Left ventricle myocardium inferior (tissue), 1 donor: ENCODE measurements at places on chromosomes 5 and 9. TPM values are rescaled to one million over a fixed set of nuclear protein-coding genes. Genes with fewer than 3 reads are reported as not detected.

Gene ACER2
- total RNA-seq, result 3.8 TPM

Gene PCDHGB1
- total RNA-seq, result 5.7 TPM

Gene EIF4E1B
- total RNA-seq, result not detected

DNA sequence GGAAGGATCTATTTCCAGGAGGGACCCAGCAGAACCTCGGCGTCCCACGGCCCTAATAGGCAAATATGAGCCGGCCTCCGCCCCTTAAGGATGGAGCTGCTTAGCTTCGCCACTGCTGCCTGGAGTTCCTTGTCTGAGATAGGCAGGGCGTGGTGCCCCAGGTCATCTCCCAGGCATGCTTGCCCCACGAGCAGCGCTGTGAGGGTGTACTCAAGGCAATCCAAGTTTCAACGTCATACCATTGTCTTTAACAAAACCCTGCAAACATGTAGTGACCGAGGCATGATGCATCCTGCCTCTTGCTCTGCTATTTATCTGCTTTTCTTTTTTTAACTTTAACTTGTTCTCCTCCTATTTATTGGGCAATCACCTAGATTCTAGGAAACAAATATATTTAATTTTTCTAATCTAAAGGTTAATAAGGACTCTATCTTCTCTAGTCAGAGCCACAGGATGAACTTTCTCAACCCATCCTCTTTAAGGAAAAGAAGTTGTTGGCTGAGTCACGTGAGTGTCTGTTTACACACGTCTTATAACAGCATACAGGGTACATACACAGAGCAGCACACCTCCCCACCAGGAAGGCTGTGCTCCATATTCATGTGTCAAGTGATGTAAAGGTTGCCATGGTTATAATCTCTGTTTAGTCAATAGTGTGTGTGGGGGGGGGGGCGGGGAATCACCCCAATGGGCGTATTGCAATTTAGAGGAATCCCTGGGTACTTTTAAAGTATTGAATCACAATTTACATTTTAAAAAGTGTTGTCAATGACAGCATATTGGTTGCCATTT is 27.3 kb upstream of the ZSWIM6 start:
- H3K27ac ChIP-seq, result no peak overlapping the region
- no peaks in the 10 kb centered on the region for H3K27me3 ChIP-seq
- H3K4me1 ChIP-seq, result peaks cover 32% of the 10 kb centered on the region
- H3K36me3 ChIP-seq, result no peaks in the 10 kb centered on the region
- peak overlapping the region; percentile 23 for H3K4me3 ChIP-seq

- H3K4me3 ChIP-seq, result no peak overlapping the region
- no peaks in the 10 kb centered on the region for H3K36me3 ChIP-seq
- DNase-seq, result no peak
- peaks cover 6% of the 10 kb centered on the region for H3K4me1 ChIP-seq
These were observed 143.4 kb upstream of the APC start for GRCh38 chr5:112594095-112594850.

- DNase-seq, result no peak
- peaks cover 16% of the 10 kb centered on the region for H3K4me1 ChIP-seq
- H3K36me3 ChIP-seq, result no peaks in the 10 kb centered on the region
- H3K4me3 ChIP-seq, result no peak overlapping the region
These were observed 68.7 kb downstream of the PRR16 start for GRCh38 chr5:120532835-120533234.

- H3K27me3 ChIP-seq, result no peaks in the 10 kb centered on the region
- peaks cover 39% of the 10 kb centered on the region for H3K4me1 ChIP-seq
- peaks cover 11% of the 10 kb centered on the region for H3K36me3 ChIP-seq
- no peak overlapping the region for H3K4me3 ChIP-seq
- H3K27ac ChIP-seq, result peak overlapping the region; percentile 6
These were observed 61.3 kb upstream of the RNF38 start for GRCh38 chr9:36461323-36461722.

- no peak for DNase-seq
- H3K36me3 ChIP-seq, result no peaks in the 10 kb centered on the region
- no peak overlapping the region for H3K4me3 ChIP-seq
- no peaks in the 10 kb centered on the region for H3K4me1 ChIP-seq
These were observed 119.5 kb upstream of the MTAP start for GRCh38 chr9:21682981-21683380.

DNA sequence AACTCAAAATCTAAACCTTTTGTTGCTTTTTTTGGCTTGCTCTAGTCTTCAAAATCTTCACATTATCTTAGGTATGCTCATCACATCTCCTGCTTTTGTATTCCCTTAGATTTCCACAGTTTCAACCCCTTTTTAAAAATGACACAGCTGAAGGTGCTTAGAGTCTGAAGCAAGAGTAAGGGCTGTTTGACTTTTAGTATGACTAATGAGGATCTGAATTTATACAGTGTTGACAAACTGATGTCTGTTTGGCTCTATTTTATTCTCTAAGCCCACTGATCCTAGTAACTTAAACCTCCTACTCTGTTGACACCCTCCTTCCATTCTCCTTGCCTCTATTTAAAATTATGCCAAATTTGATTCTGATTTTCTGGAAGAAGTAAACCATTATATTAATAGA is 200.1 kb downstream of the MCTP1 start:
- H3K27ac ChIP-seq, result no peak overlapping the region
- no peak for DNase-seq
- H3K4me3 ChIP-seq, result no peak overlapping the region
- H3K4me1 ChIP-seq, result no peaks in the 10 kb centered on the region
- no peaks in the 10 kb centered on the region for H3K36me3 ChIP-seq

DNA sequence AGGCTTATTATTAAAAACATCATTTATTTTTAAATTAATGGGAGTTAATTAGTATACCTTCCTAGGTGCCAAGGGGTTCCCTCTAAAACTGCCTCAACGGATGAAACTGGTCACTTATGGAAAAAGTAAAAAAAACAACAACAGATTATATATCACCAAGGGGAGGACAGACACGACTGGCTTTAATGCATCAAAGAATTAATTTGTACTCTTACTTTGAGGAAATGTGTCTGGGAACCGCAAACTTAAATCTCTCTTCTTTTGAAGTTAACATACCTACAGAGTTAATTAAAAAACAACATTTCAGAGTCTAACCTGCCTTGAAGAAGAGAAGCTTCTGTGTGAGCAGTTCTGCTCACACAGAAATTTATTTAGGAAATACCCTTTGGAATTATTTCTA is 354.6 kb downstream of the LRRC70 start:
- H3K27me3 ChIP-seq, result no peaks in the 10 kb centered on the region
- no peaks in the 10 kb centered on the region for H3K4me1 ChIP-seq
- H3K36me3 ChIP-seq, result no peaks in the 10 kb centered on the region
- H3K27ac ChIP-seq, result no peak overlapping the region
